ENCODE measurements at places on chromosomes 13 and 19.

DNA sequence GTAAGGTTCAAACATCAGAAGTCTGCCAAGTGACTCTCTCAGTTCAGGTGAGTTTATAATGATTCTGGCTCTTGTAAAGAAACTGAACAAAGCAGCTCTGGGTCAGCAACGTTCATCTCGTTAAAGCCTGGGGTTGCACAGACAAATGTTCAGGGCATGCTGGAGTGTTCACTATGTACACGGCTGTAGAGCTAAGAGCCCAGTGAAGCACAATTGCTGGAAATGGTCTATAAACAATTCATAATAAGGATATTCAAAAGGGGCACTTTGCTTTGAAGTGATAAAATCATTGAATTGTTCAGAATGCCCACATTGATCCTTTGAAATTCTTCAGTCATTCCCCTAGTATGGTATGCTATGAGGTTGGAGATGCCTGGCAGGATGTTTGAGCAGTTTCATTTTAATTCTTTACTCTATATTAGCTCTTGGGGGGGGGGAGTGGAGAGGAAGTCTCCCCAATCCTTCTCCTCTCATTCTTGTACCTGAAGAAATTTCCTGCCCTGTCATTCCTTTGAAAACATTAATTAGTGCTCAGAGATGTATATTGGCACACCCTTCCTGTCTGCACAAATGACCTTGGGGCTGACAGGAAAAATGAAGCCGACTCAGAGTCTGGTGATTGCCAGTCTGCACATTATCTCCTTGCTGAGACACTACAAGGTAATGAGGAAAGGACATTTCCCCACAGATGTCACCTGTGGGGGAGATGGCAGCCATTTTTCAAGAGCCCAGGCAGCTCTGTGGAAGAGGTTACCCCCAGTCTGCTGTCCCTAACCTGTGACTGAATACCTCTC lies 145.5 kb downstream of the DLEU7 start:
- no peak for DNase-seq

GRCh38 chr19:16559780-16560276 lies 12.4 kb downstream of the SLC35E1 start:
- no peak for DNase-seq

- DNase-seq = no peak
Measured at GRCh38 chr13:28318496-28318895, 176.4 kb downstream of the FLT1 start.

- DNase-seq = no peak
Measured at GRCh38 chr13:43544011-43544410, 242.8 kb downstream of the ENOX1 start.

- no peak for DNase-seq
Measured at GRCh38 chr19:9850235-9850959, 15.3 kb downstream of the PIN1 start.

- no peak for DNase-seq
Measured at GRCh38 chr19:6216996-6217751, 62.6 kb downstream of the MLLT1 start.

- no peak for DNase-seq
Measured at GRCh38 chr19:44566984-44567383, 37.5 kb upstream of the CEACAM20 start.

- DNase-seq = peak; percentile 63
Measured at GRCh38 chr13:26254583-26255111, 718 bp downstream of the CDK8 start.

DNA sequence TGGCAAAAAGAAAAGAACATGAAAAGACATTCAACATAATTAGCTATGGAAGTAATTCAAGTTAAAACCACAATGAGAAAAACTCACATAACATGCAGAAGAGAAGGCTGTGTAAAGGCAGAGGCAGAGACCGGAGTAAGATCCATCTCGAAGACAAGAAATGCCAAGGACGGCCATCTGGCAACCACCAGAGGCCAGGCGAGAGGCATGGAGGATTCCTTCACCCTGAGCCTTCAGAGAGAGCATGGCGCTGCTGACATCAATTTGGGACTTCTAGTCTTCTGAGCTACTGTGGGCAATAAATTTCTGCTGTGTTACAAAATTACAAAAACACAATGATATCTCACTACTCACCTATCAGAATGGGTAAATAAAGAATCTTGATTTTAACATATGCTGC lies 381.0 kb downstream of the TSHZ3 start:
- no peak for DNase-seq

DNA sequence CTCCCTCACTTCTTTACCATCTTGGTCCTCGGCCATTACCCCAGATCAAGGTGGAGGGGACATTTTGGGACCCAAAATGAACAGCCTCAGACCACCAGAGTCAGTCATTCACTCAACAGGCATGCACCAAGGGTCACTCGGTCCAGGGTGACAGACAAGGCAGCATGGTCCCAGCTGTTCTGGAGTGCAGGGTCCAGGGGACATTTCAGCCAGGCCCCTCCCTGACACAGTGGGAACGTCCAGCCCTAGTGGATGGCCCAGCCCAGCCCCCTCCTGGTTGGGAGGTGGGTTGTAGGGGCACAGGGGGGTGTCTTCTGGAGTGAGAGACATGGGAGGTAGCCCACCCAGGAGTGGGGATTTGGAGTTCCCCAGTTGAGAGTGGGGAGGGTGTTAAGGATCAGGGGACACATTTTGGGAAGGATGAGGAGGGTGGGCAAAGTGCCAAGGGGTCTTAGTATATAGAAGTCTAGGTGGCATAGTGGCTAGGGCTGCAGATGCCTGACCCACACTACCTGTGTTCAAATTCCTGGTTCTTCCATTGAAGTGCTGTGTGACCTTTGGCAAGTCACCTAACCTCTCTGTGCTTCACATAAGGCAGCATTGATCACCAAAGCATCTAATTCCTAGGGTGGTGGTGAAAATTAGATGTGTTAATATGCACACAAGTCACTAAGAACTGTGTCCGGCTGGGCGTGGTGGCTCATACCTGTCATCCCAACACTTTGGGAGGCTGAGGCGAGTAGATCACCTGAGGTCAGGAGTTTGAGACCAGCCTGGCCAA lies 2.5 kb upstream of the FCER2 start:
- DNase-seq = no peak

DNA sequence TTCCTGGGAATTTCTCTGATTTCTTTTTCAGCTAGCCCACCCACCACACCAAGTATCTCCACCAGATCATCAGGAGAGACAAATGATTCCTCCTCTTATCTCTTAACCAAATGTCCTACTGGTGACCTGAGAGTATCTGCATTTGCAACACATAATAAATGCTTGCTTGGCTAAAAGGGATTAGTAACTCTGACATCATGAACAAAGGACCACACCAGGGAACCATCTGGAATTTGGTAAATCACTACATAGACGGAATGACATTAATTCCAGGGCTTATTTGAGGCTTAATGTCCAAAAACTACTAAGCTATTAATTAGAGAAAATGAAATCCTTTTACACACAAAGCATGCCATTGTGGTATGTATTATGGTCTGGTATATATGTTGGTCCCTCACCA lies 139.0 kb downstream of the RAP2A start:
- DNase-seq = no peak

DNA sequence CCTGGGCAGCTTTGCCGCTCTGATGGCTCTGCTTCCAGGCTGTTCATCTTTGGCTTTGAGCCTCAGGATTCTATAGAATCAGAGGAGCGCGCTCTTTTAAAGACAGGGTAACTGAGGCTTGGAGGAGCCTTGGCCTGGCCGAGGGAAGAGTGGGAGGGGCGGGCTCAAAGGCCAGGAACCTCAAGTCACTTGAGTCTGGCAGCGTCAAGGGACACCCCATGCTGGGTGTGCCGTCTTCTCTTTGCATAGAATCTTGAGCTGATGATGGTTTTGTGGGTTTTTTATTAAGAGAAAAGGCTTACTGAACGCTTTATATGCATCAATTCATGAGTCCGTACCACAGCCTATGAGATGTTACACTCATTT lies 1.1 kb downstream of the PGLS start:
- DNase-seq = no peak

- DNase-seq = no peak
Measured at GRCh38 chr13:74464670-74465069, 330.5 kb upstream of the KLF12 start.

DNA sequence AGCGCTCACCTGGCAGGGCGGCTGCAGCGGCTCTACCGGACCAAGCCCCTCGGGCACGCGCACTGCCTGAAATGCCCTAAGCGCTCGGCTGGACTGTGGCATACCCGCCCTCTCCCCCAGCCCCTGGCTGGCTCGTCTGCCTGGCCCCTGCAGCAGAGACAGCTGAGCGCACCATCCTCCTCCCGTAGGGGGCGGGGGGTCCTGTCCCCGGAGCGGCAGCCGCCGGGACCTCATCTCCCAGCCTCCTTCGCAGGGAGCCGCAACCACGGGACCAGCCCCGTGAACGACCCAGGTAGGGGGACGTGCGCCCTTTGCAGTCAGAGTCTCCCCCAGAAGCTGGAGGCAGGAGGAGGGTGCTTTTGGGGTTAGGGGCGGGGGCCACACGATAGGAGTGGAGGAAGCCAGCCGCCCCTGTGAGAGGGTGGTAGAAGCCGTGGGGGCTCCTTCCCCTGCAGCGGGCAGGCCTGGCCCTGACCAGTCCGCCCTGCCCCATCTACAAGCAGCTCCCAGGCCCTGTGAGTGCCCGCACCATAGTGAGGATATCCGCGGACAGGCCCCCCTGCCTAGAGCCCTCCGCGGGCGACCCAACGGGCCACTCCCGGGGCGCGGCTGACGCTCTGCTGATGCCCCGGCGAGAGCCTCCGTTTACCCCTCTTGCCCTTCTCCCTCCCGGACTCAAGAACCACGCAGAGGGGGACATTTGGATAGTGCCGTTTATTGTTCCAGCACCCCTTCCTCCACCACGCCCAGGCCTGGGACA lies 34.2 kb downstream of the ZNF787 start:
- no peak for DNase-seq

DNA sequence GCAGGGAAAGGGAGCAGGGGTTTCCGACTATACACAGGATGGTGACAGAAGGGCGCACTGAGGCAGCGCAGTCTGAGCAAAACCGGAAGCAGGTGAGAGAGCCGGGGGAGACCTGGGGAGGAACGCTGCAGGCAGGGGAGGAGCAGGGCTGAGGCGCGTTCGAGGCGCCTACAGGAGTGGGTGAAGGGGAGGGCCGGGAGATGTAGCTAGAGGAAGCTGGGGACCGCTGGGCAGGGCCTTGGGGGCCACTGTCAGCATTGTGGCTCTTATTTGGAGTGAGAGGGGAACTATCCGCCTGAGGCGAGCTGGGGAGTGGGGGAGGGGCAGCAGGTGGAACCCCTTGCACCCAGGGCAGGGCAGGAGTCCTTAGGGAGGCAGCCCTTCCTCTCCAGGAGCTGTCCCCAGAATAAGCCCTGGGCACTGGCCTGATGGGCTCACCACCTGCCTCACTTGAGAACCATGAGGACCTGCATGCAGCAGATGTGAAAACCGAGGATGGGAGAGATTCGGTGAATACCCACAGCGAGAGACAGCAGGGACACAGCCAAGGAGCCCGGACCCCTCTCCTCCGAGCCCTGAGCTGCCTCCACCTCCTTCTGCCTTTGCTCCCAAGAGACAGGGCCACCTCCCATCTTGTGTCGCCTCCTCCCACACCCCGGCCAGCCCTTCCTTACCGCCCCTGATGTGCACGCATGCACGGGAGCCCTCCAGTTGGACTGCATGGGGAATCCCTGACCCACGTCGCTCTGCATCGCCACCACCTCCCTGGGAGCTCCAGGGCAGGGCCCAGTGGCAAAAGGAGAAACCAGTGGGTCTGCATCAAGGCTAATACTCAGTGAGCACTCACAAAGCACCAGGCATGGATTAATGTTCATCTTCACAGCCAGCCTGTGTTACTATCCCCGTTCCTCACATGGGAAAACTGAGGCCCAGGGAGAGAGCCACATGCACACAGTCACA lies 10.3 kb downstream of the AKT2 start:
- peak; percentile 47 for DNase-seq

DNA sequence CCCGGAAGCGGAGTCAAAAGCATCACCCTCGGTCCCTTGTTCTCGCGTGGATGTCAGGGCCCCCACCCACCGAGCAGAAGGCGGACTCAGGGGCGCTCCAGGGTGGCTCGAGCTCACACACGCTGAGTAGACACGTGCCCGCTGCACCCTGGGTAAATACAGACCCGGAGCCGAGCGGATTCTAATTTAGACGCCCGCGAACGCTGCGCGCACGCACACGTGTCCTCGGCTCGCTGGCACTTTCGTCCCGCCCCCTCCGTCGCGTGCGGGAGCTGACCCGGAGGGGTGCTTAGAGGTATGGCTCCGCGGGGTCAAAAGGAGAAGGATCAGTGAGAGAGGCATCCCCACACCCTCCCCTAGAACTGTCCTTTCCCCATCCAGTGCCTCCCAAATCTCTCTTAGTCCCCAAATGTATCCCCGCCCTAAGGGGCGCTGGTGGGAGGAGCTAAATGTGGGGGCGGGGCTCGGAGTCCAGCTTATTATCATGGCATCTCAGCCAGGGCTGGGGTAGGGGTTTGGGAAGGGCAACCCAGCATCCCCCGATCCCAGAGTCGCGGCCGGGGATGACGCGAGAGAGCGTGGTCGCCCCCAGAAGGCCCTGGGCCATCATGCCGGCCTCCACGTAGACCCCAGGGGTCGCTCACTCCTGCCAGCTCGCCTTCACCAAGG lies 451 bp upstream of the ICAM5 start:
- peak; percentile 83 for DNase-seq

DNA sequence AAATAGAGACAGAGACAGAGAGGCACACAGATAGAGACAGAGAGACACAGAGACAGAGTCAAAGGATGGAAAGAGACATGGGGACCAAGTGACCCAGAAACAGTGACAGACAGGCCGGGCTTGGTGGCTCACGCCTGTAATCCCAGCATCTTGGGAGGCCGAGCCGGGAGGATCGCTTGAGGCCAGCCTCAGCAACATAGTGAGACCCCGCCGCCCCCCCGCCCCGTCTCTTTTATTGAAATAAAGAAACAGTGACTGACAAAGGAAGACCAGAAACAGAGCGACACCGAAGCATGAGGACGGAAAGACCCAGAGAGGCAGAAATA lies 848 bp upstream of the NECTIN2 start:
- peak; percentile 29 for DNase-seq

GRCh38 chr19:47660435-47660832 lies 51.5 kb downstream of the BICRA start:
- no peak for DNase-seq

GRCh38 chr19:56132316-56132822 lies 8.7 kb upstream of the ZNF444 start:
- no peak for DNase-seq

- DNase-seq = no peak
Measured at GRCh38 chr13:73576291-73576690, 517.5 kb downstream of the KLF5 start.

GRCh38 chr19:49327878-49328544 lies 3.0 kb upstream of the SLC6A16 start:
- peak; percentile 61 for DNase-seq

- no peak for DNase-seq
Measured at GRCh38 chr13:57704031-57704430, 72.5 kb downstream of the PCDH17 start.

DNA sequence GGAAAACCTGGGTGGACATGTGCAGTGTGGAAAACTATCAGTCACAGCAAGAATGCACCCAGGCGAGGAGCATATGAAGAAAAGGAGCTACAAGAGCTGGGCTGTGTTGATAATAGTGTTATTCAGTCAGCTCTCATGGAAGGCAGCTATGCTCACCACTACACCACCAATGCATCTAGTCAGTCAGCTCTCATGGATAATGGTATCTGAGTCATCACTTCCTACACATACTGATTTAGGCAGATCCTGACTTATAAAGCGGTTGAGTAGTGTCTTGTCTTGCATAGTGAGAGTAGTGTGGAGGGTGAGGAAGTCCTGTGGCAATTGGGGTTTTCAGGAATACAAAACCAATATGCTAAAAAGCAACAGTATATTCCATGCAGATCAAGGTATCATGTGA lies 9.1 kb upstream of the ZNF160 start:
- DNase-seq = no peak

GRCh38 chr13:41716236-41716635 lies 244.7 kb downstream of the VWA8 start:
- DNase-seq = no peak

- no peak for DNase-seq
Measured at GRCh38 chr13:79401259-79402070, 4.6 kb downstream of the RBM26 start.
